ENCODE measurements at places on chromosomes 2 and 18.

GRCh38 chr2:18639756-18640453 is 50.5 kb upstream of the NT5C1B start:
- no peak for DNase-seq

GRCh38 chr2:179376881-179377280 is 112.2 kb upstream of the SESTD1 start:
- DNase-seq, result no peak

- no peak for DNase-seq
These were observed 170.2 kb upstream of the SMAD2 start for GRCh38 chr18:48100651-48101165.

- no peak for DNase-seq
These were observed 91.6 kb downstream of the TTC27 start for GRCh38 chr2:32719430-32719829.

DNA sequence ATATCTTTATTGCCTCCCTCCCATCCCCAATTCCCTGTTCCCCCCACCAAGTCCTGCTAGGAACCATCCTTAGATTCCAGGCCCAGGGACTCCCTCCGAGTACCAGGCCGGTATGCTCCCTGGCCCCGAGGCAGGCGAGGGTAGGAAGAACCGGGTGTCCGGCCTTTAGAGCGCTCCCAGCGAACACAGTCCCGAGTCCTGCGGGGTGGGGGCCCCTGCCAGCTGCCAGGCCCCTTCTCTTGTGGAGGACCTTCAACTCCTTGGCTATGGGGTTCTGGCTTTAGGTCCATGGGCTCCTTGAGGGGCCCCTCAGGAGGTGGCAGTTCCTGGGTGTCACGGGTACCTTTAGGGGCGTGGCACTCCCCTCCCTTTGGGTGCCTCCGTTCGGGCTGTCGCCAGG is 4.4 kb downstream of the BCS1L start:
- DNase-seq, result no peak

DNA sequence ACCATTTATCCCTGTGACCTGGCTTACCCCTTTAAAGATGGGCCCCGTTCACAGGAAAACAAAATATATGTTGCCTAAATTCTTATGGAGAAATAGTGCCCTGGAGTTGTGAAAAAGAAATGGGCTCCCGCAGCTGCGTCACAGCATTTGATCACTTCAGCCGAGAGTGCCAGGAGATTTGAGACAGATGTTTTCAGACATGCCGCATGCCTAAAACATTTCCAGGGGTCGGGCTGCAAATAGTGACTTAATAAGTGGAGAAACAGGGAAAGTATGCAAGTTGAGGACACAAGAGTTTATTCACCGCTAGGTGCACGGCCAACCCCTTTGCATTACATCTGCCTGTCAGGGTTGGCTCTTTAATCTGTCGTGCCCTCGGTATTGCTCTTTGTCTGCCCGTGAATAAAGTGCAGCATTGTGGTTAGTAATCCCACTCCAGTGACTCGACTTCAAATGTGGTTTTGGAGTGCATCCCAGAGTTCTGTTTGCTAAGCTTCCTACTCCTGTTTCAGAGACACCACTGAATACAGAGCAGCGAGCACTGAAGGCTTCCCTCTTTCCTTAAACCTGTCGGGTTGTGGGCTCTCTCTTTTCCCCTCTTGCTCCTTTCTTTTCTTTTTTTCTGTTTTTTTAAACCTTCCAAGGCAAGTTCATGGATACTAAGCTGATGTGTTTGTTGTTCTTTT is 187.5 kb downstream of the LTBP1 start:
- DNase-seq, result peak; percentile 63

DNA sequence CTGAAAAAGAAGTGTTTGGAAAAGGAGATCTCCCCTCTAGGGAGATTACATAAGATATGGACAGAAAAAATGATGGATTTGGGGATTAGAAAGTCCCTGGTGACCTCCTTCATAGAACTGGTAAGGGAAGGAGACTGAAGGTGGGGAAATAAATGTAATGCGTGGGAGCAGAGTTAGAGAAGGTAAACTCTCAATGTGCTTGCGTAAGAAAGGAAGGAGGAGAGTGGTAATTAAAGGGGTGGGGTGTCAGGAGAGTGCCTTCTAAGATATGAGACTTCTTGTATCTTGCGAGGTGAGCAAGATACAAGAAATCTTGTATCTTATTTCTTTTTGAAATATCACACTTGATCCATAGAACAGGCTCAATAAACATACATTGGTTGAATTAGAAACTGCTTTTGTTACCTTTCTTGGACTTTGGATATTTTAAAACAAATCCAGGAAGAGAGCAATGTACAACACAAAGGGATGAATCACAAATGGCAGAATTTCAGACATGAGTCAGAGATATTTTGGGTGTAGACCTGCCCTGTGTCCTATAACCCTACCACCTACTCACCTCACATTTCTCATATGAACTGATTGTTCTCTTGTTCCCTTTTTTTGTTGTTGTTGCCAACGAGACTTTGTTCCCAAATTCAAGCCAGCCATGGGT is 342.4 kb downstream of the INSIG2 start:
- no peak for DNase-seq

DNA sequence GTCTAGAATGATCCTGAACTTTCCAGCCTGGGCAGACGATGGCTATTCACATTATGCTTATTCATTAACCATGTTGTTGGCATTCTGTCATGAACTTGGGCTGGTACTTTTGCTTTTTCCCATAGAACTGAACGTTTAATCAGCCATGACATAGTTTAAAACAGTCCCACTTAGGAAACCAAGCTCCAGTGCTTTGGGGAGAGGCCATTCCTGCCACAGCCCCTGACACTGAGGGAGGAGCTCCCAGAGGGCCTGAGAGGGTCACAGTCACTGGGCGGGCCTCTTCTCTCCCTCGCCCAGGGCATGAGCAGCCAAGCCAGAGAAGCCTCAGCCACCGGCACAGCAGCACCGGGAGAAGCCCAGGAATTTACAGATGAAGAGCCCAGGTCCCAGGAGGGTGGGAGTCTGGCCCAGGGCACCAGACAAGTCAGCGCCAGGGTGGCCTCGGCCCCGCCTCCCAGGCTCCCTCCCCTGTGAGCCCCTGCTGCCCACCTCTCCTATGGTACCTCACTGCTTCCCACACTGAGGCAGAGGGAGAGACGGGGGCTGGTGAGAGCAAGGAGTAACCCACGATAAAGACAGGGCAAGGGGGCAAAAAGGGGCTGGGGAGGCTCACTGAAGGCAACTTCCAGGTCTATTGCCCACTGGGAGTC is 33.6 kb downstream of the MAL start:
- DNase-seq, result no peak

- no peak for DNase-seq
These were observed 238.5 kb upstream of the RGPD4 start for GRCh38 chr2:107588181-107588580.

DNA sequence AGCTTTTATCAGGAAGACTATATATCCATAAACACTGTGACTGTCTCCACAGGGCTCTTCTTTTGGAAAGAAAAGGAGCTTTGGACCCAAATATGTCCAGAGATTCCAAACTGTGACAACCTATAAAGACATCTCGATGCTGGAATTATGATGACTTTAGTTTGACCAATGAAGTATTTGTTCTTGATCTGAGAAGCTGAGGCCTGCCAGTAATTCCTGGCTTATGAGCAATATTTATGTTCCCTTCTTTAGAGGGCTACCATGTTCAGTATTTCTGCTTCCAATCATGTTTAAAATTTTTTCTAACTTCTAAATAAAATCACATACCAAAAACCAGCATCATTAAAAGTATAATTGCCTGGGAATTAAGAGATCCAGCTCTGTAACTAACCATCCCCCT is 41.1 kb downstream of the FEZ2 start:
- no peak for DNase-seq

DNA sequence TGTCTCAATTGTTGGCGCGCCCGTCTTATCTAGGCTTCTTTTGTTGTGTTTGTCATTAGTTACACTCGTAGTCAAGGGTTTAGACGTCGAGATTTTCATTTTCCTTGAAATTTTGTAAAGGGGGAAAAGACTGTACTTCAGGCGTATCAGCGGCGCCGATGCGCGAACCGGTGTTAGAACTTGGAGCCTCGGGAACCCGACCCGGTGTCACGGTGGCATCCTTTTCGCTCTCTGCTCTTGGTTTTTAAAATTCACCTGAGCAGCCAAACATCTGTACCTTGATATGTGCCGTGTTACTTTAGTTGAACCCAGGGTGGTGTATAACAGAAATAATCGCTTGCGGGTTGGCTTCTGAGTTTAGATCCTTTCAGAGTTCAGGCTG is 643 bp downstream of the RMC1 start:
- DNase-seq, result no peak

DNA sequence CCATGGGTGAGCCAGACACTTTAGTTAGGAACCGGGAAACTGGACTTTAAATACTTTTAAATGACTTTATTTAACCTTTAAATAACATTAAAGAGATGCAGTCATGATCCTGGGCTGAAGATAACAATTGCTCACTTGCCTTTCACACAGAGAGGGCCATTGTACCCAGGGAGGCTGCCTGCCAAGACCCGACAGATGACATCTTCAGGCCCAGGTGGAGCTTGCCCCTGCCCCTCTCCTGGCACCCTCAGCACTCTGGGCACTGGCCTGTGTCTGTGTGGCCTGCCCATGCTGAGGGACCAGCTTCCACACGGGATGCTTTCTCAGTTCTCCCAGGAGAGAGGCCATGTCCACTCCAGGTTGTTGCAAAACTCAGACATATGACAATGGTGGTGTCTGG is 216.4 kb upstream of the MYT1L start:
- DNase-seq, result no peak

- DNase-seq, result no peak
These were observed 489.9 kb downstream of the DCC start for GRCh38 chr18:52829876-52830405.

DNA sequence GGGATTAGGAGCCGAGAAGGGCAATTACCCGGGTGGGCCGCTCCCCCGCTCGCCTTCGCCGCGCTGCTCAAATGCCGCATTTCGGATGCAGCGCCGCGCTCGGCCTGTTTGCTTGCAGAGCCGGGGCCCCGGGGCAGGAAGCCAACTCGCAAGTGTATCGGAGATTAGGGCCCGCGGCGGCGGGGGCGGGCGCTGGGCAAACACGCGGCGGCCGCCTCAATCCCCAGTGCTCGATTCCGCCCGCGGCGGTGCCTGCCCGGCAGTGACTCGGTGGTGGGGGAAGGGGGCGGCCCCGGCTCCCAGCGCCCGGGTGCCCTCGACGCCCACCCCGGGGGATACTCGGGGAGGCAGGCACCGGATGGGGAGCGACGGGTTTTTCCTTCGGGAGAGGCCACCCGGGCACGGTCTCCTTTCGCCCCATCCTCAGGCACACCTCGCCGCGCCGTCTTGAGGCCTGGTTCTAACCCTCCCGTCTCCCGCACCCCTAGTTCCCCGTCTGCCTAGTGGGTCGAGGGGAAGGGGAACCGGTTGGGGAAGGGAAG is 26.6 kb upstream of the NOTO start:
- peak; percentile 83 for DNase-seq

GRCh38 chr2:178449700-178450523 is 1.1 kb downstream of the PRKRA start:
- peak; percentile 89 for DNase-seq

GRCh38 chr2:127255721-127256120 is 35.6 kb upstream of the CYP27C1 start:
- no peak for DNase-seq

GRCh38 chr2:2623939-2624338 is 292.9 kb upstream of the MYT1L start:
- no peak for DNase-seq

GRCh38 chr2:147945660-147946059 is 74.9 kb downstream of the ORC4 start:
- no peak for DNase-seq

- DNase-seq, result no peak
These were observed 5.4 kb upstream of the XIRP2 start for GRCh38 chr2:166882851-166883250.

- no peak for DNase-seq
These were observed 104.9 kb downstream of the EIPR1 start for GRCh38 chr2:3272761-3273160.

DNA sequence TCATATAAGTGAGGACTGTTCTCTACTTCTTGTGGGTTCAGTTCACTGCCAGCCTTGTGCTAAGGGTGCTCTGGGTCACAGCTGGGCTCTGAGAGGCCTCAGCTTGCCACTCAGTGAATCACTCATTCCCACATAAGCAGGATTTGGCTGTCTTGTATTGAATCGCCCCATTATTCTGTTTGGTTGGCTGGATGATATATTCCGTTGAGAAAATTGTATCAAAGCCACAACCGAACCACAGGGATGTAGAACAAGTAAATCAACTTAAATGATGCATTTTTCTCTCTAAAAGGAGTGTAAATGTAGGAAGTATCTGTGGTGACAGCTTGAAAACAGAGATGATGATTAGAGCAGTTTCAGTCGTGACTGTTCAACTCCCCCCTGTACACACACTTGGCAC is 39.6 kb downstream of the TTC39C start:
- DNase-seq, result peak; percentile 8

- no peak for DNase-seq
These were observed 9.6 kb downstream of the CALCRL start for GRCh38 chr2:187438455-187438854.

- DNase-seq, result peak; percentile 96
These were observed 22.7 kb downstream of the BCL11A start for GRCh38 chr2:60530660-60531281.

DNA sequence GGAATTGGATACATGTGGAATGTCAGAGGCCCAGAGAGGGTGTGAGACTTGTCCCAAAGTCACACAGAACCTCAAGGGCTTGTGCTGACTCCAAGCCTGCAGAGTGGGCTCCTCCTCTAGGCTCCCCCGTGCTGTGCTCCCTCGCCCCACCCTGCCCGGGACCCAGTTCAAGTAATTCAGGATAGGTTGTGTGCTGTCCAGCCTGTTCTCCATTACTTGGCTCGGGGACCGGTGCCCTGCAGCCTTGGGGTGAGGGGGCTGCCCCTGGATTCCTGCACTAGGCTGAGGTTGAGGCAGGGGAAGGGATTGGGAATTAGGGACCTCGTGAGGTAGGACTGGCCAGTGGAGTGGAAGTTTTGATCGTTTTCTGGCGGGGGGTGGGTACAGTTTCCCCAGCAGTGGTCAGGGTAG is 2.8 kb downstream of the CTDSP1 start:
- DNase-seq, result no peak

GRCh38 chr18:48361801-48362200 is 47.4 kb downstream of the ZBTB7C start:
- no peak for DNase-seq

DNA sequence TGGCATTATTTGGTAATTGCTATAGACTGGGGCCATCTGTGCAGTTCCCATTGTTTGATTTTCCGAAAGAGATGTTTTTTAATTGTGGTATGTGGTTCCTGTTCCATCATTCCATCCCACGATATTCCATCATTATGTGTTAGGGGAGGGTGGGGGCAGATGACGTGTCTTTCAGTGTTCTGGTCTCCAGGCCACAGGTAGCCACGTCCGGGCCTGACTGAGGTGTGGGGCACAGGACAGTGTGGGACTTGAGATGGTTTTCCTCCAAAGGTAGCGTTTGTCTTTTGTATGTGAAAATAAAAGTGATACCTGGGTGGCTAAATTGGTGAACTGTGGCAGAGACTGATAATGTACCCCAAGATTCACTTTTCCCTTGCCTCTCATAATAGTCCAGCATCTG is 192.2 kb upstream of the HAAO start:
- no peak for DNase-seq

- DNase-seq, result peak; percentile 81
These were observed 25.9 kb downstream of the CD28 start for GRCh38 chr2:203732092-203732952.
